ENCODE measurements at places on chromosomes 2 and 18.

- DNase-seq = no peak
Observed at GRCh38 chr2:137194111-137194510, 428.8 kb downstream of the THSD7B start.

- no peak for DNase-seq
Observed at GRCh38 chr2:23457990-23458682, 73.2 kb downstream of the KLHL29 start.

GRCh38 chr2:108417254-108417653, 31.8 kb upstream of the GCC2 start:
- no peak for DNase-seq

GRCh38 chr2:226971084-226971483, 135.2 kb downstream of the RHBDD1 start:
- DNase-seq = no peak

DNA sequence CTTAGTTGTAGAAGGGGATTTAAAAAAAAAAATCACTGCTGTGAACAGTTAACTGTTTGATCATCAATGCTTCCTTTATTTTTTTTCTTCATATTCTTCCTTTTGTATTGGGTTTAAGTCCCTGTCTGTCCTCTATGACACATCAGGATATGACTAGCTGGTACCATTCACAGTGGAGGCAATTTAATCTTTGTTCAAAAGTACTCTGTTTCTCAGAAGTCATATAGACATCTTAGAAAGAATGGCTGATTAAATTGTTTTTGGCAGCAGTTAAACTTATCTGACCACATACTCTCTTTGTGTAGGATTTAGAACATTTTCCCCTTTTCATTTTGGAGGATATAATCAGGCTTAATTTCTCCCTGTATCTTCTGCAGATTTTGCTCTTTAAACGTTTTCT, 807.8 kb upstream of the CDH2 start:
- DNase-seq = no peak

GRCh38 chr2:133415210-133415876, 152.9 kb downstream of the NCKAP5 start:
- no peak for DNase-seq

DNA sequence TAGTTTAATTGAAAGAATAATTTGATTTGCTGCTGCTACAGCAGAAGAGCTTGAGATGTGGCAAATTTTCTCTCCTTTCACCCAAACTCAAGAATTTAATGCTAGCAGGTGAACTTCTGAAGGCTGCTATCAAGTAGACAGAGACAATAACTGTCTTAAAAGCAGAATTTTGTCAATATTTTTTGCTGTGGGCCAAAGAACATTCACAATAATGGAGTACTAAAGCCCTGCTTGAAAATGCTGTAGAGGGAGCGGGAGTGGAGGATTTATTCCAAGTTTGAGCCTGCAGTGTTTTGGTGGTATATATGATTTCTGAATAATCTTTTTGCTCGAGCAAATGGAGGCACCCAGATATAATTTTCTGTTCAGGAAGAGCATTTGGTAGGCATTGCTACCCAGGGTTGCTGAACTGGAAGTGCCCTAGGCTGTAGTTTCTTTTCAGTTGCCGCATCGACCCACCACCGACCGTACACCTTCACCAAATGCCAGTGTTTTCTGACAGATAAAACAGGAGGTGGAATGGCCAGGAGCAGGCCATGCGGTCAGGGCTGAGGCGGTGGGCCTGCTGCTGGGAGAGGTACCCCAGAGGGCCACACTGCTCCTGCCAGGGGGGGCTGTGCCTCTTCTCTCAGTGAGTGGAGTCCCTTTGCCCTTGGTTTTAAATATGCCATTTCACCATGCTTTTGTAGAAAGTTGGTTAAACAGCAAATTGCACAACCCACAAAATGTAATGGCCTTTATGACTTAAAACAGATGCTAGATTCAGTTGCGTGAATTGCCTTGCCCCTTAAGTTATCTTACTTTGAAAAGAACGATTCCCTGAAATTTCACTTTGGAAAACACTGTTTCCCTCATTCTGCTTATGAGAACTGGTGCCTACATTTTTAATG, 36.4 kb downstream of the TSHZ1 start:
- no peak for DNase-seq

- DNase-seq = no peak
Observed at GRCh38 chr2:200750323-200750910, 61.3 kb upstream of the BZW1 start.

DNA sequence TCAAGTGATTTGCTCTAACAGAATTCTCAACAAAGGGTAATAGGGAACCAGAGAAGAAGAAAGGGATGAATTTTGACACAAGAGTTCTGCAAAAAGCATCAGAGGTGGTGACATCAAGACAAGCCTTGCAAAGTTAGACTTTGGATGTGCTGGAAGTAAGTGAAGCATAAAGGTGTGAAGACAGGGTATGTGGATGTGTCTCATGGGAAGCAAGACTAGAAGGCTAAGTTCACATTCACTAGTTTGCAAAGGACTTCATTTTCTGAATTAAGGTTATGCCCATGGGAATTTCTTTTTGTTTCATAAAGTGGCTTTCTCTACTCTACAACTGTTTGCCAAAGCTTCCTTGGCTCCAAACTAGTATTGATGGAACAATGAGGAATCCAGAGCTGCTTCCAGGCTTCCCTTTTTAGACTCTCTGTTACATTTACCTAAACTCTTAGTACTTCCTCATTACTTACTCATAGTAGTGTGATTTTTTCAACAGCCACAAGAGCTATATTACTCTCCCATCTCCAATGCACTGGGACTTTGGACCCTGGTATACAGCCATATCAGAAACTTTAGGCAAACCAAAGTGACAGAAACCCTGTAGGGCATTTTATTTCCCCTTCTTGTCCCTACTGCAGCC, 21.1 kb upstream of the IHH start:
- DNase-seq = no peak

DNA sequence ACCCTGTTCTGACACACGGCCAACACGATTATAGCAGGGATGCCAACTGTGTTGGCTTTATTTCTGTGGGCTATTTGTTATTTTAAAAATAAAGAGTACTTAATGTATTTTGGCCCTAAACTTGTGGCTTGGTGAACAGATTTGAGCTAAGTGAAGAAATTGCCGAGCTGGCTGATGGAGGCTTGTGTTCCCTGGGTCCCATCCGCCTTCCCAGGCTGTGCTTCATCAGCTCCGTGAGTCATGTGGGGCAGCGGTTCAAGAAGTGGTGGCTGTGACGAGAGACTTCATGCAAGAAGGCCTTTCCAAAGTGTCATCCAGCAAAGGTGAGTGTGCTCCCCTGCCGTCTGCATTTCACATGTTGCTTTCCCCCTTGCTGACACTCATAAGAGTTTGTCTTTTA, 73.6 kb upstream of the NCK2 start:
- no peak for DNase-seq

DNA sequence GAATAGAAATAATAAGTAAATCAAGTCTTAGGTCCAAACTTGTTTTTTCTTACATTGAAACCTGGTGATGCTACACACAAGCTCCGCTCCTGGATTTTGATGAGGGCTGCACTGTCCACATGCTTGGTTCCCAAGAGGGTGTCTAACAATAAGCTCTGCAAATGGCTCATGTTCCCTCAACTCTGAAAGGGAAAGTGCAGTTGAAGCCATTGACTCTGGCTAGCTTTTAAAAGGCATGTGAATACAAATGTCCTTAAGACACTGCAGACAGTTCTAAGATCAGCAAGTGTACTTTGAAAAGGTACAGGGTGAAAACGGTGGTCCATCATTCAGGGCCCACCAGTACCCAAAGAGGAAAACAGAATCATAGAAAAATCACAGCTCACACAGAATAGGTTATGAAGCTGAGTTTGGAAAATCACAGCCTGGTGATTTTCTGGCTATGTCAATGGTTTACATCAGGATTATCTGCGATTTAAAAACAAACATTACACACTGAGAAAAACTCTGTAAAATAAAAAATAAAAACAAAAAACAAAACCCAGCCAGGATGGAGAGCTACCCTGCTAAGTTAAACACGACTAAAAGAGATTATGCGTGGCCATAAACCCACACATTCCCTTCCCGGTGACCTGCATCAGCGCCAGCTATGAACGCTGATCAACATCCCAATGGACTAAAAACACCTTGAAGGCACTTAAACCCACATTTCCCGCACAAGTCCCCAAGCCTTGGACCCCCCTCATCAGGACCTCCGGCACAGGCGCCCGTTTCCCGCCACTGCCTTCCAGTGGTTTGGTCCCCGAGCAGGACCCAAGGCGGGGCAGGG, 554 bp downstream of the PFN4 start:
- DNase-seq = no peak

DNA sequence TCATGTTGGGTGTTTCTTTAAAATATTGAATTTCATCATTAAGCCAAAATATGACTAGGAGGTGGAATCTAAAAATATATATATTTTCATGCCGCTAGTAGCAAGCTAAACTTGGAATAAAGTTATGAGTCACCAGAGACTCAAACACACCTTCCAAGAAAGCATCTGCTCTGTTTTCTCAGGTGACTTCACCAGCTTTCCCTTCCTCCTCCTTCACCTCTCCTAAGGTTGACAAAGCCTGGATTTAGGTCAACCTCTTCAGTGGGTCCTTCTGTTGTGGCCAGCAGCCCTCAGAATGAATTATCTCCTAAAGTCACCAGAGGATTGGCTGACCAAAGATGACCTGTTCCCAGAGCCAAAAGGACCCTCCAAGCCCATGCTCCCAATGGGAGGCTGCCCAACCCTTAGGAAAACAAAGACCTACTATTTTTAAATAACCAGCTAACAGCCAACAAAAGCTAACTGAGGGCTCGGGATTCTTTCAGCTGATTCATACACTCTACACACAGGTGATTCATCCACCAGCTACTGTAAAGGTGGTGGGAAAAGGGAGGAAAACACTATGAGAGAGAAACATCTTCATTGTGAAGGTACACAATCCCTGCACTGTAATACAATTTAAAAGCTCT, 113.9 kb downstream of the MYO5B start:
- DNase-seq = no peak

- no peak for DNase-seq
Observed at GRCh38 chr2:64338910-64339500, 115.0 kb upstream of the LGALSL start.

- no peak for DNase-seq
Observed at GRCh38 chr2:64331114-64331645, 122.8 kb upstream of the LGALSL start.

DNA sequence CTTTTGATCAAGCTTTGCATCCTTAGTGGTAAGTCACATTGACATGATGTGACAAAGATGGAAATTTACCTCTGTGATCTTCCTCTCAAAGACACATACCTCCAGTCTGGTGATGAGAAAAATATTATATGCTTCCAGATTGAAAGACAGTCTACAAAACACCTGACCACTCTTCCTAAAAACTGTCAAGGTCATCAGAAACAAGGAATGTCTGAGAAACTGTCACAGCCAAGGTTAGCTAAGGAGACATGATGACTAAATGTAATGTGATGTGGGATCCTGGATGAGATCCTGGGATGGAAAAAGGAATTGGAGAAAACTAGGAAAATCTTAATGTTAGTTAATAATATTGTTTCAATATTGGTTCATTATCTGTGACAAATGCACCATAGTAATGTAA, 226.6 kb upstream of the ST6GAL2 start:
- DNase-seq = no peak

GRCh38 chr2:172969609-172970008, 106.0 kb upstream of the MAP3K20 start:
- DNase-seq = no peak

DNA sequence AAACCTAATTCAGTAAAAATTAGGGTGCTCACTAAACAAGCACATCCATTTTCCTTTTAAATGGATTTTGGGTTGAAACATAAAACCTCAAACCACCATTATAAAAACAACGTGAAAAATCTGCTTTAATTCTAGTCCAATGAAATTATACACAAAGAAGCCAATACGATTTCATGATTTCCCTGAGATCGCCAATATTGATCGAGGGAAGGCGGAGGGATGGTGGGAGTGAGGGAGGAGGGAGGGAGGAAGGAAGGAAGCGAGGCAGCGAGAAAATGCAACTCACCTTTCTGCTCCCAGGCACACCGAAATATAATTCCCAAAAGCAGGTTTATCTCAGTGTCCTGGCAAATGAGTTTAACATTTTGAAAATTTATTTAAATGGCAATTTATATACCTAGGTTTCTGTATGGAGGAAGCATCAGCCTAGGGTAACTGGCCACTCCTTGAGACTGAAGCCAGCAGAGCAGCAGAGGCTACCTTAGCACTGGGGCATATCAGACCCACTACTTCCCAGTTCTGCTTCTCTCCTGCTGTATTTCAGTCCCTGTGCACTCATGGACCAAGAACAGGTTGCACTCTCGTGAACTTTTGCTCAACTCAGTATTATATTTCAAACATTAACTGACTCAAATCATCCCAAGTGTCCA, 2.3 kb upstream of the ONECUT2 start:
- no peak for DNase-seq

GRCh38 chr18:9334973-9335696, 562 bp downstream of the TWSG1 start:
- peak; percentile 20 for DNase-seq

DNA sequence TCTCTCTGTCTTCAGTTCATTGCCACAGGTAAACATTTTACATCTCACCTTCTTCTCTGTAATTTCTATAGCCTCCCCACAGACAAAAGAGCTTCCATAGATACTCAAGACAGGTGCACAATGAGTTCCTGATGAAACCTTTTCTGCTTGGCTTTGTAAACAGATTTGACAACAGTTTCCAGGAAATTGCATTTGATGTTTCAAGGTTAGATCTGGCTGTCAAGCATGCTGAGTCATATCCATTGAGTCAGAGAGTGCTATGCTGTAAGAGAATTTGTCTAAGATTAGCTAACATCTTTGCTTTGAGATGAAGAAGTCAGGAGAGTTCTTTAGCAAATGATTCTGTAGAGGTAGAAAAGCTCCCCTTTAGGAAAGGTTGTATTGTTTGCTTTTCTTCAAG, 40.6 kb upstream of the MAP2 start:
- no peak for DNase-seq

- DNase-seq = no peak
Observed at GRCh38 chr2:64017811-64018700, 1.2 kb downstream of the VPS54 start.

GRCh38 chr2:203706403-203706802, at the start of gene CD28:
Gene CD28, plus strand, starts transcription at chr2:203706639. Its CDS starts 58 bp downstream, at chr2:203706697.
- DNase-seq = peak; percentile 77

- no peak for DNase-seq
Observed at GRCh38 chr2:62264186-62264585, 68.3 kb downstream of the B3GNT2 start.

GRCh38 chr18:13216711-13217465, 1.7 kb upstream of the LDLRAD4 start:
- DNase-seq = peak; percentile 59

DNA sequence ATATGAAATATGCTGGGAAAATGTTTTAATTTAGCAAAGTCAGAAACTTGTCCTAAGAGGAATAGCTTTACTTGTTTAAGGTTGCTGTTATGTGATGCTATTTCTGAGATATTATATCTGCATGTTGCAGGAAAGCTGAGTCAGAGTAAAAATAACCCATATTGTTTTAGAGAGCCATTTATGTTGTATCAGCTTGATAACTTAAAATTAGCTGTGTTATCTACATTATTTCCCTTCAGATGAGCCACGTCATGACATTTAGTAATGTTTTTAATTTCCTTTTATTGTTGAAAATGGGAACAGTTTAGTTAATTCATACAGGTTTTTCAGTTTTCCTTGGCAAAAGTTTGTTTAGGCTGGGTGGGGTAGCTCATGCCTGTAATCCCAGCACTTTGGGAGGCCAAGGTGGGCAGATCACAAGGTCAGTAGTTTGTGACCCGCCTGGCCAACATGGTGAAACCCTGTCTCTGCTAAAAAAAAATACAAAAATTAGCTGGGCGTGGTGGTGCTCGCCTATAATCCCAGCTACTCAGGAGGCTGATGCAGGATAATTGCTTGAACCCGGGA, 55.8 kb downstream of the TTC27 start:
- no peak for DNase-seq

GRCh38 chr2:217995731-217996231, 7.0 kb downstream of the TNS1 start:
- no peak for DNase-seq
